ENCODE measurements at places on chromosomes 6 and 20.
A peak's percentile ranks its signal among the peaks of the same experiment; 100 is the strongest.

DNA sequence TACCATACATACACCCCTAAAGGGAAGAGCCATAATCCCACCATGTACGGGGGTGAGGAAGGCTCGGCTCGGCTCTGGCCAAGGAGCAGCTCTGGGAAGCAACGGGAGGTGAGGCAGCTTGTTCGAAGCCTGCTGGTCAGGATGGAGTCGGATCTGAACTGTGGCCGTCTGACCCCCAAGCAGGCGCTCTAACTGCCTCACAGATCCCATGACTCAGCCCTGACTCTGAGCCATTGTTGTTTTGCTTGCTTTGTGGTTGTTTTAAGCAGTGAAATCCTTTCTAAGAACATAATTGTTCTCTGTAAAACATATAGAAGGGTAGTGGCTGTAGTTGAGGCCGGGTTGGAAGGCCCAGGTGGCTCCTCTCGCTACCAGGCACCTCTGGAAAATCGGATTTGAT, 10.9 kb downstream of the C6orf132 start:
- peak; percentile 76 for DNase-seq

DNA sequence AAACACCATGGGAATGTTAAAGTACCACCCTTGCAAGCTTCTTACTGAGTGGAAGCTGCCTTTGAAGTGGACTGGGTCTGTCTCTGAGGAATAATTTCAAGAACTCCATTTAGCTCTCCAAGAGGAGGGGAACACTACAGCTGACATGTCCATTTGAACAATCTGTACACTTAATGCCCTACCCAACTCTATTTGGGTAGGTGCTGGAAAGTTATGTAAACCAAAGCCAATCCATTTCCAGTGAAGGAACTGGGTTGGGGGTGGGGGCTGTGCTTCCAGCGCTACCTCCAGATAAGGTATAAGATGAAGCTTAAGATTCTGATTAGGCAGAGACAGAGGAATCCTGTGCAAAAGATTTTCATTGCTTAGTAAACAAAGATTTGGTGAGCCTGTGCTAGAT, 122.0 kb downstream of the TCP11 start:
- DNase-seq = no peak

DNA sequence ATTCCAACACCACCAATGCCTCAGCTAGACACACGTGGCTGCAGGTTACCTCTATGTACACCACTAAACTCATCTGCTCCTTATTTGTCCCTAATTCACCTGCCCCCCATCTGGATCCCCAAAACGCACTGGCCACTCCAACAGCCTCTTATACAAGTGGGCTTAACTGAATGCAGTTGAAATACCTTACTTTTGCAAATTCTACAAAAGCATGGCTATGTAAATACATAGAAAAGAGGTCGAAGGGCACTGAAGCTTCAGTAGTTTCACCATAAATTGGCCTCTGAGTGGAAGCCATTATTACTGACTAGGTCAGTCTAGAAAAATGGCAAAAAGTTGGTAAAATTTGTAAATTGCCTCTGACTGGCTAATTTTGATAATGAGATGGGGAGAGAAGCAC, 11.1 kb upstream of the PPP1R3G start:
- DNase-seq = no peak

DNA sequence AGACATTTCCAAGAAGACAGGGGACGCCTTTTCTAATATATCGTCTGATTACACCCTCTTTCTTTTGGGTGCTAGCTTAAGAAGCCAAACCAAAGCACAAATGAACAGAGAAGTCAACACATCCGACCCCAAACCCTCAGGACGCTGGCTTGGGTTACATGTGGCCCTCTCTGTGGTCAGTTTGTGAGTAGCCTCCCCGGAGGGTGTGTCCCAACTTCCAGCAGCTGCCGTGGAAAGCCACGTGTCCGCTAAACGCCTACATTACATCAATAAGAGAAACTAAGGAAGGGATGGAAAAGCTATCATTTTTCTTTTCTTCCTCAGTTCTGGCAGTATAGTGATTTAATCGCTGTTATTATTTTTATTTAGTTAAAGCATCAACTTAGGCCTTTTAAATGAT, 487 bp upstream of the BMP6 start:
- DNase-seq = no peak

DNA sequence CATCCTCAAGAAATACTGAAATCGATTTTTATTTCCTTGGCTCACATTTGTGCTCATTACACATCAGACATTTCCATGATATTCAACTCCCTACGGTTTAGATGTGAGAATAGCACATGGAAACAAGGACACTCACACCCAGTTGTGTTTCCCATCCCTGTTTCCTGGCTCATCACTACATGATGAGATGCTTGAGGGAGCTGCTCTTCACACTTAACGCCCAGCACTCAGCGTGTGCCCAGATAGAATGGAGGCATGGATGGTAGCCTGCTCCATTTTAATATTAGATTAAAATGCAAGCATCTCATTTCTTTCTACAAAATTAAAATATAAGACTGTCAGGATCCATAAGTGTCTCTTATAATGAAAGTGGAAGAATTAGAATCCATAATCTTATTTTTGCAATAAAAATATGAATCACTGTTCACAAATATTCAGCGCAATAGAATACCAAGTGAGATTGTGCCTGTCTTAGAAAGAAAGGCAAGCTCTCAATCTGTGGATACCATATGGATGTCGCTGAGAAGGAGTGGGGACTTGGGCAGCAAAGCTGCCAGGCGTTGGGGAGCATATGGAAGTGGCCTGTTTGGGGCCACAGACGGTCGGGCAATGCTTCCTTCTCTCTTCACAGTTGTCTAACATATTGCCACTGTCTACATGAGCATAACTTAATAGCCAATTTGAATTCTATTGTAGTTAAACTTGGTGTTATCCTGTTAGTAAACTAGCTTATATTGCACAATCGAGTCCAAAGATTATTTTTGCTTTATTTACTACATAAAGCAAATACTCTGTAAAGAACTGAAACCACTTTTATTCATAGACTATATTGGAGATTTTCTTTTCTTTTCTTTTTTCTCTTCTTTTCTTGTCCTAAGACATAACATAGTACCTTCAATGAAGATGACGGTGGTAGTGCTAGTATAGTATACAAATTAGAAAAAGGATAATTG, 206.8 kb upstream of the QKI start:
- DNase-seq = no peak

- DNase-seq = no peak
Measured at GRCh38 chr6:130035211-130035610, 16.8 kb downstream of the L3MBTL3 start.

GRCh38 chr6:133169901-133170300, 71.3 kb upstream of the EYA4 start:
- no peak for DNase-seq

DNA sequence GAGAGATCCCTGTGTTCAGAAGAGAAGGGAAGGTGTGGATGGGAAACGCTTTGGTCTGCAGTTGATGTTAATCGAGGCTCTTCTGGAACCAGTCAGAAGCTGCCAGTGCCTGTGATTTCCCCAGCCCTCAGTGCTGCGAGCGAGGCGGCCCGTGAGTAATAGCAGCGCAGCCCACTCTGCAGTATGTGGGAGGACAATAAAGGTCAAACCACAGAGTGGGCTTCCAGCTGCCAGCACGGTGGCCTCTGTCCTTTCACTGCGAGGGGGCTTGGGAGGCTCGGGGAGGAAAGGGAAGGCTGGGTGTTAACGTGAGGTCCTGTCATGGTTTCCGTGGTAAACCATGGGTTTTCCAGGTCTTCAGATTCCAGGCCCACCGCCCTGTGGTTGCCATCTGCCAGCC, 32.3 kb upstream of the TAGAP start:
- DNase-seq = no peak

- DNase-seq = no peak
Measured at GRCh38 chr6:155400654-155400965, 55.0 kb downstream of the NOX3 start.

- DNase-seq = no peak
Measured at GRCh38 chr6:155402656-155403304, 52.9 kb downstream of the NOX3 start.

DNA sequence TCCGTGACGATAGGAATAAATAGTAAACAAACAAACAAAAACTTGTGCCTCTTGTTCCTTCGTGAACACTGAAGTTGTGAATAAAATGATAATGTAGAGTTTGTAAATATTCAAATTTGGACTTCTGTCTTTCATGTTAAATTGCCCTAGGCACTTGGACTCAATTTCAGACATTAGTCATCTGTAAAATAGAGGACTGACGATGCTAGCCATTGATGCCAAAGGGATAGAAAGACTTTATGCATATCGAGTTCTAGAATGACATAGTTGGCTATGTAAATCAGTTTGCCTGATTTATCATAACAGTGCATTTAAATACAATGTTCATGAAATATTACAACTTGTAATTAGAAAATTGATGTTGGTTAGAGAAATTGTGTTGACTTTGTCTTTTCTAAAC, 45.9 kb upstream of the FLRT3 start:
- DNase-seq = no peak

GRCh38 chr20:55160037-55160436, 684.6 kb downstream of the DOK5 start:
- DNase-seq = peak; percentile 33
